ENCODE measurements at places on chromosomes 4 and X.

- DNase-seq = no peak
These were observed 239.2 kb upstream of the DDX53 start for GRCh38 chrX:22760513-22761057.

- DNase-seq = no peak
These were observed 23.5 kb upstream of the THOC2 start for GRCh38 chrX:123756320-123756719.

GRCh38 chr4:156422576-156422975 lies 468.9 kb upstream of the CTSO start:
- no peak for DNase-seq

DNA sequence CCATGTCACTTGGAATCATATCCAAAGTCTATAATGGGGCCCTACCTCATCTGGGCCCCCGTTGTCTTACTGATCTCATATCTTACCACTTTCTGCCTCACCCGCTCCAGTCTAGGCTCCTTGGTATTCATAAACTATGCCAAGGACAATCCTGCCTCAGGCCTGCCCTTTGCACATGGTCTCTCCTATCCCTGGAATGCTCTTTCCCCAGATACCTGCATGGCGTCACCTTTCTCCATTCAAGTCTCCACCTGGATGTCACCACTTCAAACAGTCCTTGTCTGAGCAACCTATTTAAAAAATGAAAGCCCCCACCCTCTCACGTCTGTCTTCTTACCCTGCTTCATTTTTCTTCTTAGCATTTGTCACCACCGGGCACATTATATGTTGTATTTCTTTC lies 8.2 kb downstream of the VGLL1 start:
- DNase-seq = no peak

- DNase-seq = peak; percentile 48
These were observed 32.1 kb upstream of the MTNR1A start for GRCh38 chr4:186587416-186588018.

DNA sequence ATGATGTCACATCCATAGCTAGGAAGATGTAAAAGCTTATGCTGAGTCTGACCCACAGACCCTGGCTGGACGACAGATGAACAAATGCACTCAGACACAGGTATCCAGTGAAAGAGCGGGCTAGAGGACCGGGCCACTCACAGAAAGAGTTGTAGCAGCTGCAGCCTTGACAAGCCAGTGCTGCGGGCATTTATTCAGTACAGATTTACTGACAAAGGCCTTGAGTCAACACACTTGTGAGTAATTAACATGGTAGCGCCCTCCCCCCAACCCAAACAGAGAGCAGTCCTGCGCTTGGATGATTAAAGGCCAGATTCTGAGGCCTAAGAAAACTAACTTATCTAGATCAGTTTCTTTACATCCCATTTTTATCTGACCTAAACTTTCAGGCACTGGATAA lies 244.6 kb downstream of the SPANXN4 start:
- no peak for DNase-seq

- no peak for DNase-seq
These were observed 144.7 kb downstream of the QDPR start for GRCh38 chr4:17367201-17367600.

- no peak for DNase-seq
These were observed 205.0 kb downstream of the CAMK2D start for GRCh38 chr4:113556382-113557134.

DNA sequence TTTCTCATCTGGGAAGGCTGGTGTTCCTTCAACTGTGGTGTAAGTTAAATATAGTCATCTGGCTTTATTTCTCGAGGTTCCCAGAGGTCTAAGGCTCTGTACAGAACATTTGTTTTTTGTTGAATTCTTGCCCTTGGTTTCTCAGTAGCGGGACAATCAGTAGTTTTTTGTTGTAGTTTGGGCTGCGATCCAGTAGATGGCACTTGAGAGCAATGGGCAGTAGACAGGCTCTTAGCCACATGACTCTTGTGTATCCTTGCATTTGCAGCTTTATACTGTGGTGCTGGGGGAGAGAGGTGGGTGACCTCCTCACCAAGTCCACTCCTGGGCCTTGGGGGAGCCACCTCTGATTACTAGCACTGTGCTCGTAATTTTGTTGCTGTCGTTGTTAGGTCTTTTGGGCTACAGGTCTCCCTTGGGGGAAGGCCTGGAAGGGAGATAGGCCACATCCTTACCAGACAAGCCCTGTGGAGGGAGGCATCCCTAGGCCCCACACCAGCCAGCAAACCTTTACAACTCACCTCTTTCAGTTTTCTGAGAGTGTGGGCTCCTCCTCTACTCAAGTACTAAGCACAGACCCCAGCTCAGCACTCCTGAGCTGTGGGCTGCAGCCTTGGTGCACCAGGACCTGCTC lies 8.1 kb downstream of the ETDB start:
- no peak for DNase-seq

DNA sequence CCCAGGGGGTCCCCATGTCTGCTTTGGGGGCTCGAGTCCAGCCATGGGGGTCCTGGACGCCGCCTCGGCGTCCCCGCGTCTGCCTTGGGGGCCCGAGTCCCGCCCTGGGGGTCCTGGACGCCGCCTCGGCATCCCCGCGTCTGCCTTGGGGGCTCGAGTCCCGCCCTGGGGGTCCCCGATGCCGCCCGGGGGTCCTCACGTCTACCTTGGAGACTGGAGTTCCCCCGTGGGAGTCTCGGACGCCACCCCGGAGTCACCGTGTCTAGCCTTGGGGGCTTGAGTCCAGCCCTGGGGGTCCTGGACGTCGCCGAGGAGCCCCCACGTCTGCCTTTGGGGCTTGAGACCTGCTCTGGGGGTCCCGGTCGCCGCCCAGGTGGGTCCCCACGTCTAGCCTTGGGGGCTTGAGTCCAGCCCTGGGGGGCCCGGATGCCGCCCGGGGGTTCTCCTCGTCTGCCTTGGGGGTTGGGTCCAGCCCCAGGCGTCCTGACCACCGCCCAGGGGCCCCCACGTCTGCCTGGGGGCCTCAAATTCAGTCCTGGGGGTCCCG lies 1.1 kb upstream of the GTPBP6 start:
- no peak for DNase-seq

DNA sequence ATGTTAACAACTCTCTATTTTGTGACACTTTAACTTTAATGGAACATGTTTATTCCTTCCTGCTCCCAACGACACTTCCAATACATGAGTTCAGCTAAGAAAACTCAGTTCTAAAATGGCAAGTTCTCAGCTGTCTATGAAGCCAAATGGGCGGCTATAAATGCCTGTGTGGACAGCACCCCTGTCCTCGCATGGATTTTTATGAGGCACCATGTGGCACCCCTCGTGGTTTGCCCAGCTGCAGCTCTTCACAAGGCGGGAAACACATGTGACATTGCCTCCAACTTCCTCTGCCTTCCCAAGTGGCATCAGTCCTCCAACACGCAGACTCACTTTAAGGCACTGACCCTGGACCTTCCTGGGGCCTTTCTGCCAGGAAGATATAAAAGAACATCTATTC lies 48.0 kb downstream of the SH3RF1 start:
- DNase-seq = no peak

GRCh38 chr4:153276971-153277370 lies 67.5 kb upstream of the MND1 start:
- DNase-seq = no peak

DNA sequence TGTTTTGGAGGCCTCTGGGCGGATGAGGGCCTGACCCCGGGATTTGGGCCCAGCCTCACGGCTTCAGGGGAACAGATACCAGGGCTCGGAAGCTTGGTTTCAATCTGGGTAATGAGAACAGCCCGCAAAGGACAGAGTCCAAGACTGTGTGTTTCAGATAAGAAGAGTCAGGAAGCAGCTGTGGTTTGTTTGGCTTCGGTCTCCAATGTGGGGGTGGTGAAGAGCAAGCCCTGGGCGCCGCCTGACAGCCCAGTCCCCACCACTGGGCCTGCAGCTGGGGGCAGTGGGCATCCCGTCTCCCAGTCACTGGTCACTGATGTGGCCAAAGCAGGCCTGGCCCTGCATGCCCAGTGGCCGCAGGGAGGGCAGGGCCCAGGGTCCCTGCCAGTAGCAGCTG lies 9.1 kb downstream of the WFS1 start:
- DNase-seq = peak; percentile 73

DNA sequence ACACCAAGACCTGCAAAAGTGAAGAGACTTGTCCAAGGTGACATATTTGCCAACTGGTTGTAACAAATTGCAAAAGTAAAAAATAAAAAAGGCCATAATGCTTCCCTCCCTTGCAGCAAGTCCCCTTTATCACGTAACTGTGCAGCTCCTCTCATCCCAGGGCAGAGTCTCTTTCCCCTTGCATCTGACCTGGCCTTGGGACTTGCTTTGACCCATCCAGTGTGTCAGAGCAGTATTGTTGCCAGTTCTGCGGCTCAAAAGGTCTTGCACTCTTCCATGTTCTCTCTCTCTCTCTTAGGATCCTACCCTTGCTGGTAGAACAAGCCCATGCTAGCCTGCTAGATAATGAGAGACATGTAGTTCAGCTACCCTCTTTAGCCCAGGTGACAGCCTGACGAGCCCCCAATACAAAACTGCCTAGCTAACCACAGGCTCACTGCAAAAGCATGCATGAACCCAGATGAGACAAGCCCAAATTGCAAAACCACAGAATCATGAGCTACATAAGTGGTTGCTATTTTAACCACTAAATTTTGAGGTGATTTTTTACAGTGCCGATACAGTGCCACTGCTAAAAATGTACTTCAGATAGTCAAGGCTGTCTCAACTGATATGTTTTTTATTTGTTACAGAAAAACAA lies 289.5 kb upstream of the PPARGC1A start:
- no peak for DNase-seq

DNA sequence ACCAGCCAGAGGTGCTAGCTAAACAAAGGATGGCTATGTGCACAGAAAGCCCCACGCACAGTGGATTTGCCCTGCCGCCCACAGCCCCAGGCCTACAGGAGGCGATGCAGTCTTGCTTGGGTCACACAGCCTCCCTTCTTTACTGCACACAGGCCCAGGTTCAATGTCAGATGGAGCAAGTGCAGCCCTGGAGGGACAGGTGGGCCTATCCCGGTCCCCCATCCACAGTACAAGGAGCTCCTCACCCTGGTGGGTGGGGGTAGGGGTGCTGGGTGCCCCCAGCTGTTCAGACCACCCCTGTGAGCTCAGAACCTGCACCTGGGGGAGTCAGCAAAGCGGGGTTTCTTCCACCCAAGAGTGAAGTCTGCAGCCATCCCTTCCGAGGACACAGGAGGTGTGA lies 87.8 kb downstream of the WFS1 start:
- DNase-seq = no peak

GRCh38 chr4:68396756-68397155 lies 46.9 kb upstream of the YTHDC1 start:
- DNase-seq = no peak

DNA sequence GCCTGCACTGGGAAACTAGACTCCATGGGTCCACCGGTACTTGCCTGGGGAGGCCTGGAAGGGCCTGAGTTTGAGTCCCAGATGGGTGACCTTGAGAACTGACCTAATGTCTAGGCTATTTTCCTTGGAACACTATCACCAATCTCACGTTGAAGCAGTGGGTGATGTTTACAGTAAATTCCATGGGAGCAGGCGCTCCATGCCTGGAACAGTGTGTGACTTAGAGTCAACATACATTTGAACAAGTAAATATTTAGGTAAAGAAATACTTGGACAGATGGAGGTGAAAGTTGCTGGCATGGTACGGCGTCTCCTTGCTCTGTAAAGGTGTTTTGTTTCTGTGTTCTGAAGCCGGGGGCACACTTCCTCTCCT lies 47.5 kb downstream of the TBC1D14 start:
- no peak for DNase-seq

DNA sequence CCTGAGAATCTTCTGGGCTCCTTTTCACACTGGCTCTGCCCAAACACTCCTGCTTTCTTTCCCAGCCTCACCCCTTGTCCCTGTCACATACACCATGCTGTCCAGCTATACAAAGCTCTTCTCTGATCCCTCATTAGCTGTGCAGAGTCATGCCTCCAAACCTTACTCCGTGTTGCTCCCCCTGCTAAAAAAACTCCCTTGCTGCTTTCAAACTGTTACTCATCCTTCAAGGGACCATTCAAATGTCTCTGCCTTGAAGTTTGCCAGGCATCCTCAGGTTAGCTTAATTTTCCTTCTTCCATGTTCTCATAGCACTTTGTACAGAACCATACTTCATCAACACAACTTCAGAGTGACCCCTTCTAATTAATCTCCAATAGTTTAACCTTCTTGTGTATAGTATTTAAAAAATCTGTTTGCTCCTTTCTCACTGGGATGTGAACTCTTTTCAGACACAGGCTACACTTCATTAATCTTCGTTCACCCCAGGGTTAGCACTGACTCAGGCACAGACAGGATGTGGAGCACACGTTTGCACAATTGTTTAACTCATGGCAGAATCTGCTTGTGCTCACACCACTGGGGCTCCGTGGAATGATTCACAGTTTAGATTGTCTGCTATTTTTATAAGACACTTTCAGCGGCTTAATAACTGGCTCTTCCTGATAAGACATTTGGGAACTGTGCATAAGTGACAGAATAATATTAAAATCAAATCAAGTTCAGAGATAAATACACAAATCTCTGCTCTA lies 21.4 kb upstream of the SEL1L3 start:
- DNase-seq = no peak

DNA sequence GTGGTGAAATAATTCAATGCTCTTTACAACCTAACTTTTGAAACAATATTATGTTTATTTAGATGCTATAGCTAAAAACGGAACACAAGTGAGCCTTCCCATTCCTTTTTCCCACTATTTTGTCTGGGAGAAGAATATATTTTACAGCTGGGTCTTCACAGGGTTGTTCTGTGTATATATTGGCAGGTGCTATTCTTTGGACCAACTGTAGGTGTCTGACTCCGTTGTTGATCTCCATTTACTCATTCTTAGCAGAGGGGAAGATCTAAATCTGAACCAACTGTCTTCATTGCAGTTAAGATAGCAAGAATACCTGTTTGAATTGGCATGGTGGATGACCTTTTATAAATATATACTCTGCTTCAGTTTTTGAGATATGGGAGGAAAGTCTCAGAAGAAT lies 257.4 kb downstream of the CFAP299 start:
- DNase-seq = no peak

DNA sequence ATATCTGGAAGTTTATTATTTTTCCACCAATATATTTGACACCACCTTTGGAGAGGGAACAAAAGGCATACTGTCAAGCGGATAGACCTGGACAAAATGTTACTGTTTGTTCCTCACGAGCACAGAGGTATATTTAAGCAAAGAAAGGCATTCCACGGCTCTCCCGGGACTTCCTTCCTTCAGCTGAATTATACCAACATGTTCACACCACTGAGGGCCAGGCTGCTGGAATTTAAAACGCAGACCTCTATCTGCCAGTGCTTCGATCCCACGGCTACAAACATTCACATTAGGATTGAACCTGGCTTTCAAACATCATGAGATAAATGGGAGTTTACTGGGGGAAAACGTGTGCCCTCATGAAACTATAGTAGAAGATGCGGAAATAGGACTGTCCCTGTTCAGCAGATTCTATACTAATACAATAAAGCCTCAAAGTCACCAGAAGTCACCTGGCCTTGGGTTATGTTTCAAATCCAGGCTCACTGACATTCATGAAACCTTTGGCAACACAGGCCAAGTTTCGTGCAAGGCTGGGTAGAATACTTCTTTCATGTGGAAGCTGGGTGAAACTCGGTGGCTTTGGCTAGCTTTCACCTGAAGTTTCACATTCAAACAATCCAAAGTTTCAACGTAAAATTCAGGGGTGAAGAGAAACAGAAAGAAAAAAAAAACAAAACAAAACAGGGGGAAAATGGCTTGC lies 39.5 kb downstream of the SORBS2 start:
- no peak for DNase-seq
